ENCODE measurements at places on chromosomes 1 and 21.

DNA sequence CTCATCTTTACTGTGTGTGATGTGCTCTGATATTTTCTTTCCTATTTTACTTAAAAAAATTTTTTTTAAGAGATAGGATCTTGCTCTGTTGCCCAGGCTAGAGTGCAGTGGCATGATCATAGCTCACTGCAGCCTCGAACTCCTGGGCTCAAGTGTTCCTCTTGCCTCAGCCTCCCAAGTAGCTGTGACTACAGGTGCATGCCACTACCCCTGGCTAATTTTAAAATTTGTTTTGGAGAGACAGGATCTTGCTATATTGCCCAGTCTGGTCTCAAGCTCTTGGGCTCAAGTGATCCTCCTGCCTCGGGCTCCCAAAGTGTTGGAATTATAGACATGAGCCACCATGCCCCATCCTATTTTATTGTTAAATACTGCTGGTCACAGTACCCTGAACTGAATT is 67.4 kb downstream of the FOXD2 start:
- DNase-seq = no peak

DNA sequence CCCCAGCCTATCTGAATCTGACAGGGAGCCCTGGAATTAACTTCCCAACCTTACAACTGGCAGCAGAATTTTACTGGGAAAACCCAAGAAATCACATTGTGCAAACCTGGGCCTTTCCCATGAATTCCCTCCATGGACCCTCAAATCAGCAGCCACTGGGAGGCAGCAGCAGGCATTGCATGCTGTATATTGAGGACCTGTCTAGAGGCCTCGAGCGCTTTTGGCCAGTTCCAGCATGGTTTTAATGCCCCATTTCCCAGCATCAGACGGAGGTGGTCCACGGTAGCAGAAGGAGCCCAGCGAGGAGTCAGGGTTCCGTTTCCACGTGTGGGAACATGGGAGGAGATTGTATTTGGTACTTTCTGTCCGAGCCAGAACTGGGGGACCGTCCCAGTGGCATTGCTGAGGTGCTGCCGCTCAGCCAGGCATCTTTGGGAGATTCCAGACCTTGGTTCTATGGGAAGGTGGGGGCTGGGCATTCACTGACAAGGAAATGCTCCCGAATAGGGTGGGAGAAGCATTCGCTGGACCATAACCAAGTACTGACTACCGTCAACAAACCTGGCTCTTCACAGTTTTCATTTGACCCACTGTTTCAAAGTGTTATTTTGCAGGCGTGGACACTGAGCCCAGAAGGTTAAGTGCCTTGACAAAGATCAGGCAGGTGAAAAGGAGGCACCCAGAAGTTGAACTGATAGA is 15.9 kb downstream of the BMP8A start:
- no peak for DNase-seq

DNA sequence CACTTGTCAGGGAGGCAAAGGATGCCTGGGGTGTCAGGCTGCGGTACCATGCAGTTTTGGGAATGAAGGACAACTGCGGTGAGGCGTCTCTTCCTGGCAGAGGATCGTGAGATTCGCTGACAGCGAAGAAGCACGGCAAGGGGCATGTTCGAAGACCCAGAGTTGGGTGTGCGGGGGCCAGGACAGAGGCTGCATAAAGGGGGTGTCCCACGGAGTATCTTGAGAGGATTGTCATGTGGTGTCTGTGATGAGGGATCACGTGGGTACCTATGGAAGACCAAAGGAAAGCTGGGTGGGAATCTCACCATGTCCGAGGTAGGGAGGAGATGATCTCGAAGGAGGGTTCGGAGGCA is 372 bp downstream of the SLC25A44 start:
- DNase-seq = no peak

DNA sequence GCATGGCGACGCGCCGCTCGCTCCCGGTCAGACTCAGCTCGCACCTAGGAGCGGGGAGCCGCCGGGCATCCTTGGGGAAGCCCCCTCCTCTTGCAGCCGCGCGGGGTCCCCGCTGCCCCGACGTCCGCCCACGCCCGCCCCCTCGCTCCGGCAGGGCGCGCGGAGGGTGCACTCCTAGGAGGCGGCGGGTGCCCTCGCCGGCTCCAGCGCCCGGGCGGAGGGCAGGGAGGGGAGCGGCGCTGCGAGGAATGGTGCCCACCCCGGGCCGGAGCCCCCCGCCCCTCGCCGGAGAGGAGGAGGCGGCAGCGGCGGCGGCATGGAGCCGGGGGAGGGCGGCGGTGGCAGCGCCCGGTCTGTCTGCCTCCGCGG is 488 bp downstream of the FAM78B start:
- DNase-seq = no peak

- DNase-seq = no peak
Measured at GRCh38 chr1:41902159-41902577, 16.6 kb downstream of the HIVEP3 start.

DNA sequence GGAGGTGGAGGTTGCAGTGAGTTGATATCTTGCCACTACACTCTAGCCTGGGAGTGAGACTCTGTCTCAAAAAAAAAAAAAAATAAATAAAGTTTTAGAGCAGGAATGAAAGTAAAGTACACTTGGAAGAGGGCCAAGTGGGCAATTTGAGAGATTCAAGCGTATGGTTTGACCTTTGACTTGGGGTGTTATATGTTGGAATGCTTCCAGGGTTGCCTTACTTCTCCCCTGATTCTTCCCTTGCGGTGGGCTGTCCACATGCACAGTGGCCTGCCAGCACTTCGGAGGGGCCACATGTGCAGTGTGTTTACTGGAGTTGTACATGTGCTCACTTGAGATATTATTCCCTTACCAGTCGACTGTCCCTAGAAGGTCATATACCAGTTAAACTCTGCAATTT is 295.5 kb upstream of the PROX1 start:
- no peak for DNase-seq

GRCh38 chr1:15346346-15347030 is 63.2 kb upstream of the EFHD2 start:
- DNase-seq = no peak

DNA sequence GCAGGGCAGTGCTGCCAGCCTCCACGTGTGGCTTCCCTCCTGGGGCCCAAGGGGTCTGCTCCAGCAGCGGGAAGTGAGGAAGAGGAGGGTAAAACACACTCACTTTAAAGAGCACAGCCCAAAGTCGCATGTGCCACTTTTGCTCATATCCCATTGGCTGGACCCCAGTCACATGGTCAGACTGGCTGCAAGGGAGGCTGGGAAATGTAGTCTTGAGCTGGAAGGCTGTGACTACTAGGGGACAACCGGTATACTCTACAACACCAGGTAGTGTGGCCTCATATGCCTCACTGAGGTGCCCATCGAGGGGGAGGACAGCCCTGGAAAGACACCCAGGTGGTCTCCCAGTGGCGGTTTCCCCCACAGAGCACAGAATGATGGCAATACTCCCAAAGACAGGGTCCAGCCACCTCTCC is 45.2 kb downstream of the CAMK2N1 start:
- no peak for DNase-seq

DNA sequence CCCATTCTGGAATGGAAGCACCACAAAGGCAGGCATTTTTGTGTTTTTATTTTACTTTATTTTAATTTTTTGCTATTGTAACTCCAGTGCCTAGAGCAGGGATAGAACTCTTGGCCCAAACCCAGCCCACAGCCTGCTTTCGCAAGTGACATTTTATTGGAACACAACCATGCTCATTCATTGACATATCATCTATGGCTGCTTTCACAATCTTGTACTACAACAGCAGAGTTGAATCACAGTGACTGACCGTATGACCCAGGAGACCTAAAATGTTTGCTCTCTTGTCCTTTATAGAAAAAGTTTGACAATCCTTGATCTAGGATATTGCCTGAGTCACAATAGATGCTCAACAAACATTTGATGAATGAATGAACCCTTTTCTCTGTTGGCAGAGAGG is 83.9 kb upstream of the ATP1A1 start:
- no peak for DNase-seq

- no peak for DNase-seq
Measured at GRCh38 chr1:220982686-220983085, 103.4 kb downstream of the HLX start.

DNA sequence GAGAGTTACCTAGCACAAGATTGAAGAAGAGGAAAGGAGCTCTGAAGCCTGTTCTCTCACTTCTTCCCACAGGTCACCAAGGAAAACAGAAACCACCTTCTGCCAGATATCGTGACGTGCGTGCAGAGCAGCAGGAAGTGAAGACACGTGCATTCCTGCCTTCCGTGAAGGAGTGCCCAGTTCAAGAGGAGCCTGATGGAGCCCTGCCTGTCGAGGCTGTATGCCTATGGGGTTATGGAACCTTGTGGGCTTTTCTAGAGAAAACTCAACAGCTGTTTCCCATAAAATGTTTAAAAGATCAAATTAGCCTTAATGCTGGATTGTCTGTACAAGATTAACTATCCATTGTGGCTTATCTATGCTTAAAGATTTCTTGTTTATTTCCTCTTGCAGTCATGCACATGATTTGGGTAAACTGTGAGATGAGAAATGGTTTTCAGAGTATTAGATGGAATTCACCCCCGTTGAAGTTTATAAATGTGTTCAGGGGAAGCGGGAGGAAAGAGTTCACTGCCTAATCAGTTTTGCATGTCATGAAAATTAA is 27.8 kb downstream of the NTPCR start:
- no peak for DNase-seq
